ENCODE measurements at places on chromosomes 4 and X.

DNA sequence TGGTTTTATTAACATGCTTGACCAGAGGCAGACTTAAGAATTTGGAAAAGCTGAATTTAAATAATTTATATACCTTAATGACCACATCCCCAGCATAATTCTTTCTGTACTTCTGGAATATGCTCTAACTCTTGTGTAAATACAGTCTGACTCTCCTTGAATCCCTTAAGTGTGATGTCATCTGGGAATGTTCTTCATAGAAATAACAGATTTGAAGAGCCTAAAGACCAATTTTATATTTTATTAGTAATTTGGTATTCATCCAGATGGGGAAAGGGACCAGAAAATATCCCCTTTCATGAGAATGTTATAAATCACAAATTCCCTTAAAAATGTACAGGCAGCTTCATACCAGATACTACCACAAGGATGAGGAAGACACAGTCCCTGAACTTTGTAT is 58.3 kb downstream of the KCNIP4 start:
- DNase-seq: no peak

- no peak for DNase-seq
Measured at GRCh38 chr4:150751648-150752047, 169.7 kb downstream of the MAB21L2 start.

DNA sequence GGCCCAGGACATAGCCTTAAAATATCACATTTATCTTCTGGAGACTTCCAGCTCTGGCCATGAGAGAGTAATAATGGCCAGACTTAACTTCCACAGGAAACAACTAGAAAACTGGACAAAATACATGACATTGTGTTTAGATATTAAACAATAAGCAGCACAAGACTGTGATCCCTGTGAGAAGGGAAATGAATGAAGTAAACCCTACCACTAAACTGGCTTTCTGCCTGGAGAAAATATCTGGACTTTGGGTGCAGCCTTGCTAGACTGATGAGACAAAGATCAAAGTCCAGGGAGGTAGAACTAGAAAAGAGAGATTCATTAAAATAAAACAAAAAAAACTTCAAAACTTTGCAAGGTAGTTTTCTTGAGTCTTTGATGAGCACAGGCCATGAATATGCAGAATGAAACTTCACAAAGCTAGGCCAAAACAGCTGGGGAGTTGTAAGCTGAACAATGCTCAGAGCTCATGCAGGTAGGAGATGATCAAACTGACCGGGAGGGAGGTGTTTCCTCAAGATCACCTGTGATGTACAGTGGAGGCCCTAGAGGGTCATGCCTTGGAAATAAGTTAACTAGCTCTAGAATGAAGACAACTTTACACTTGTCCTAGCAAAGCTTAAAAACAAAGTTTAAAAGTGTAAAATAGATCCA is 147.0 kb upstream of the SH3RF1 start:
- no peak for DNase-seq

GRCh38 chrX:39851745-39852455 is 245.9 kb downstream of the BCOR start:
- DNase-seq: no peak

DNA sequence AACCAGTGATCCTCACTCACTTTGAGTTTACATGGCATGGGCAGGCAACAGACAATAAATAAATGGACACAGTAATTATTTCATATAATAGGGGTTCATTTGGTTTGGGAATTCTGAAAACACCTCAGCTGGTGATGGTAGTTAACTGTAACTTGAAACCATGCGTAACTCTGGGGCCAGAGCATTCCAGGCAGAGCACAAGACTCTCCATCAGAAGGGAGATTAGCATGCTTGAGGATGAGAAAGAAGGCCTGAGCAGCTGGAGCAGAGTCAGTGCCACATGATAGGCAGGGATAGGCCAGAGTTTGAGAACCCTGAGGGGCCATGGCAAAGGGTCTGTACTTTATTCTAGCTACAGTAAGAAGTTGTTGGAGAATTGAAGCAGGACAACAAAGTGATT is 56.3 kb upstream of the CXCL8 start:
- no peak for DNase-seq

GRCh38 chr4:165556383-165556782 is 177.6 kb downstream of the CPE start:
- no peak for DNase-seq

Measured in GF-D8 (cell line).